ENCODE measurements at places on chromosomes 3 and 15. TPM values are rescaled to one million over a fixed set of nuclear protein-coding genes. Genes with fewer than 3 reads are reported as not detected.

The PLSCR5 gene
- total RNA-seq = not detected

The DPPA2 gene
- not detected for total RNA-seq

The TP63 gene
- total RNA-seq = not detected

The GOLGA6D gene
- total RNA-seq = not detected

The LYZL4 gene
- not detected for total RNA-seq

The CLSTN2 gene
- 6.8 TPM for total RNA-seq

The SLC22A13 gene
- not detected for total RNA-seq

The ARPP19 gene
- total RNA-seq = 162 TPM

The C3orf70 gene
- total RNA-seq = 37.5 TPM

DNA sequence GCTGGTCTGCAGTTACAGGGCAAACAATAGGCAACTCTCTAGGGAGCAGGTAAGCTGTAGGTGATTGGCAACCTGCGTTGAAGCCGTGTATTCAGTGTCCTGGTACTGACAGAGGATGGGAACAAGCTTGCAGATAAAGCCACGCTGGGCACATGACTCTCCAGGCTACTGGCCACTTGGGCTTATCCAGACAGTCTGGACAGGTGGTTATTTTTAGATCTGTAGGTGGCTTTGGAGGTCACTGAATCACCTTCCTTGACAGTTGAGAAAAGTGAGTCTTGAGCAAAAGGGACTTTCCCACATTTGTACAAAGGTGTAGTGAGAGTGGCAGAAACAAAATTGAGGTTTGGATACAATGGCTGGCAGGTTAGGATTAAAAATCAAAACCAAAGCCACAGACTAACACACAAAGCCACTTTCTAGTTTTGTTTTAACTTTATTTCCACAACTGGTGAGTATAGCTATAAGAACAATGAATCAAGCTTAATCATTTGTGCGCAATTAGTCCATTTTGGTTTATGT lies 22.3 kb upstream of the IL1RAP start:
- DNase-seq = no peak
- no peaks in the 10 kb centered on the region for H3K36me3 ChIP-seq
- no peak overlapping the region for H3K27ac ChIP-seq
- no peaks in the 10 kb centered on the region for H3K4me1 ChIP-seq

DNA sequence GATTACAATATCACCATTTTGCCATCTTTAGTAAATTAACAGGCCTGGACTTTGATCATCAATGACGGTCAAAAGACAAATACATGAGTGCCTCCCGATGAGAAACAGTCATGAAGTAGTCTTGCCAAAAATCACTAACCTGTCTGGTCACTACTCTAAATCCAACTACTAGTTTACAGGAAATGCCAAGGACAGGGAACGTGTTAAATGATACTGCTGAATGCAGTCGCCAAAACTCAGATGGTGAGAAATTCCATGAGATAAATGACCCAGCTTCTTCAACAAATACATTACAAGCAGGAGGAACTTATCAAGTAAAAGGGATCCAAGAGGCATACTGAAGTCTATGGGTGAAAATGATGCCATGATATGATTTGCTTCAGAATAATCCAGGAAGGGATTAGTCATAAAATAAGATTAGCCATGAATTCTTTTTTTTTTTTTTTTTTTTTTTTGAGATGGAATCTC lies 35.8 kb upstream of the ATP13A3 start:
- H3K27me3 ChIP-seq = no peaks in the 10 kb centered on the region
- no peak overlapping the region for H3K4me3 ChIP-seq
- no peaks in the 10 kb centered on the region for H3K4me1 ChIP-seq
- no peak overlapping the region for H3K27ac ChIP-seq
- no peaks in the 10 kb centered on the region for H3K36me3 ChIP-seq

DNA sequence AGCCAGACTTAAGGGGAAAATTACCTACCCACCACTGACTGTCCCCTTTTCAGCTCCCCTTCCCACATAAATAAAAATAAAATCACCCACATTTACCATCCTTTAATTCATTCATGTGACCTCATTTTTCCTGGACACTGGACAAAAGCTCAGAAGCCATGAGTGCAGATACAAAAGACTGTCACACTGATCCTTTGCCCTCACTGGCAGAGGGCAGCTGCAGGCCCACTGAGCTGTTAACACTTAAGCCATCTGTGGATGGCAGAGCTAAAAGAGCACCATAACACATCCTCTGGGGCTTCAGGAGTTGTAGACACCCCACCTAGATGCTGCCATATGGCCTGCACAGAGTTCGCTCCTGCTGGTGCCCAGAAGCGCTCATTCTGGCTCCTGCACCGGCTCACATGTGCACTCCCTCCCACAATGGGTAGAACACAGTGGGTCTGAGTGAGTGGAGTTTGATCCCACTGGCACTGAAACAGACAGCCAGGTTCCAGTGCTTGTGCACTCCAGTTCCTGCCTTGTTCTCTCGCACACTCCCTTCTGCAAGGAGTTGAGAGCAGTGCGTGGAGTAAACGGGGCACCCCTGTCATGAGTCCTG lies 38.8 kb downstream of the EDC3 start:
- no peak for DNase-seq
- no peak overlapping the region for H3K4me3 ChIP-seq
- no peak overlapping the region for H3K27ac ChIP-seq
- no peaks in the 10 kb centered on the region for H3K36me3 ChIP-seq
- H3K27me3 ChIP-seq = no peaks in the 10 kb centered on the region
- H3K4me1 ChIP-seq = peaks cover 24% of the 10 kb centered on the region

GRCh38 chr3:49465270-49466034 lies 4.6 kb upstream of the DAG1 start:
- peaks cover 37% of the 10 kb centered on the region for H3K4me1 ChIP-seq
- no peaks in the 10 kb centered on the region for H3K36me3 ChIP-seq
- H3K4me3 ChIP-seq = no peak overlapping the region
- no peak for DNase-seq

DNA sequence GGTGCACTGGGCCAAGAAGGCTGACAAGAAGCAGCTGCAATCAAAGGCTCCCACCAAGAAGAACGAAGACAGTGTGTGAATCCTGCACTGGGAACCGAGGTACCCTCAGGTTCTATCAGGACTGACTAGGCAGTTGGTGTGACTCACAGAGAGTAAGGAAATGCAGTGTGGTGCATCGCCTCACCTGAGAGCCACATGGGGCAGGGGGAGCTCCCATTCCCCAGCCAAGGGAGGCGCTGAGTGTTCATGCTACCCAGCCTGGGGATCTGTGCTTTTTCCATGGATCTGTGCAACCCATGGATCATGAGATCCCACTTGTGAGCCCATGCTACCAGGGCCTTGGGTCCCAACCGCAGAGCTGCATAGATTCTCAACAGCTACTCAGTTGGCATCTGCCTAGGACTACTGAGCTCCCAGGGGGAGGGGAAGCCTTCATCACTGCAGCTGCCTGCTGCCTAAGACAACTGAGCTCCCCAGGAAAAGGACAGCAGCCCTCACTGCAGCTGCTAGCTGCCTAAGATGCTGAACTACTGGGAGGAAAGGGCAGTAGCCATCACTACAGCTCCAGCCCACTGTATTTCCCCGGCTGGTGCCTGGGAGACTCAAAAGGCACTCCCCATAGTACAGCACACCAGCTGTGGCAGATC lies 6.9 kb upstream of the PLSCR2 start:
- no peaks in the 10 kb centered on the region for H3K36me3 ChIP-seq
- no peak overlapping the region for H3K4me3 ChIP-seq
- H3K27ac ChIP-seq = no peak overlapping the region
- no peak for DNase-seq
- no peaks in the 10 kb centered on the region for H3K27me3 ChIP-seq

DNA sequence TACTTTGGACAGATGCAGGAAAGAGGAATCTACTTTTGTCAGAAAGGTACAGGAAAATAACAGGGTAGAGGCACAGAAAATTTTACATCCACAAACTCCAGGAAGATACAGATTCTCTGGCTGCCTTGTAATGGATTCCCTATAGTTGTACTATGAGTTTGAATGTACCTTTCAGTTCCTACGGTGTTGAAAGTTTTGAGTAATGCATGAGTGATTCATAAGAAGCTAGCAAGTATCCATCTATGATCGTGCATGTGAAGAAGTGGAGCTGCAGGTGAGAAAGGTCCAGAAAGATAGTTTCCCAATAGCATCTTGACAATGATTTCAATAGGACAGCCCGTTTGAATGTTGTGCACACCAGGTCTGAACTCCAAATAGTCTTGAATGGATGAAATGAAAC lies 786.5 kb upstream of the ROBO1 start:
- H3K27me3 ChIP-seq = no peaks in the 10 kb centered on the region
- no peak overlapping the region for H3K27ac ChIP-seq
- no peak overlapping the region for H3K4me3 ChIP-seq
- no peaks in the 10 kb centered on the region for H3K36me3 ChIP-seq
- no peaks in the 10 kb centered on the region for H3K4me1 ChIP-seq

- no peaks in the 10 kb centered on the region for H3K4me1 ChIP-seq
- no peak overlapping the region for H3K27ac ChIP-seq
- H3K36me3 ChIP-seq = no peaks in the 10 kb centered on the region
- no peaks in the 10 kb centered on the region for H3K27me3 ChIP-seq
Observed at GRCh38 chr3:177085794-177086193, 111.5 kb downstream of the TBL1XR1 start.

- DNase-seq = no peak
- H3K27ac ChIP-seq = no peak overlapping the region
- no peaks in the 10 kb centered on the region for H3K36me3 ChIP-seq
- no peaks in the 10 kb centered on the region for H3K4me1 ChIP-seq
Observed at GRCh38 chr3:70742081-70742480, 429.6 kb upstream of the MDFIC2 start.

DNA sequence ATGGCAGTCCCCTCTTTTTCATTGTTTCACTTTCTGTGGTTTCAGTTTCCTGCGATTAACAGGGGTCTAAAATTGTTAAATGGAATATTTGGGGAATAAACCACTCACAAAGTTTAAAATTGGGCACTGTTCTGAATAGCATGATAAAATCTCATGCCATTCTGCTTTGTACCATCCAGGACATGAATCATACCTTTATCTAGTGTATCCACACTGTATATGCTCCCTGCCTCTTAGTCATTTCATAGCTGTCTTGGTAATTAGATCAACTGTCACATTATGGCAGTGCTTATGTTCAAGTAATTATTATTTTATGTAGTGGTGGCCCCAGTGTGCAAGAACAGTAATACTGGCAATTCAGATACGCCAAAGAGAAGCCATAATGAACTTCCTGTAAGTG lies 734.5 kb downstream of the ZPLD1 start:
- no peaks in the 10 kb centered on the region for H3K27me3 ChIP-seq
- H3K27ac ChIP-seq = no peak overlapping the region
- no peaks in the 10 kb centered on the region for H3K4me1 ChIP-seq
- H3K4me3 ChIP-seq = no peak overlapping the region

DNA sequence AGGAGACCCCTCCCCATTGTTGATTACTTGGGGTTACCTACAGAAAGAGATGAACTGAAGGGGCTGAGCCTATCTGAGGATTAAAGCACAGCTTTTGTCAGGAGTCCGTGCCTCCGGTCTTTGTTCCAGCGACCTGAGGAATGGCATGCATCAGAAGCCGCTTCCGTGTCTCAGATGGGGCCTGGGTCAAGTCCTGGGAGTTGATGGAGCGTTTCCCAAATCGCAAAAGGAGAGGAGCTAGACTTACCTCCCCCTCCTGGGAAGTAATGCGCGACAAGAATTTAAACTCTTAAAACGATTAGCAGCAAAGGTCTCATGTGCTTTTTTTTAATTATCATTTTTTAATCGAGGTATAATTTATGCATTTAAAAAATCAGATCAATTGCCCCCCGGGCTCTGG lies 983 bp upstream of the ALDH1A3 start:
- no peaks in the 10 kb centered on the region for H3K36me3 ChIP-seq
- DNase-seq = no peak
- H3K4me1 ChIP-seq = peaks cover 19% of the 10 kb centered on the region
- peaks cover 15% of the 10 kb centered on the region for H3K27me3 ChIP-seq
- no peak overlapping the region for H3K4me3 ChIP-seq

DNA sequence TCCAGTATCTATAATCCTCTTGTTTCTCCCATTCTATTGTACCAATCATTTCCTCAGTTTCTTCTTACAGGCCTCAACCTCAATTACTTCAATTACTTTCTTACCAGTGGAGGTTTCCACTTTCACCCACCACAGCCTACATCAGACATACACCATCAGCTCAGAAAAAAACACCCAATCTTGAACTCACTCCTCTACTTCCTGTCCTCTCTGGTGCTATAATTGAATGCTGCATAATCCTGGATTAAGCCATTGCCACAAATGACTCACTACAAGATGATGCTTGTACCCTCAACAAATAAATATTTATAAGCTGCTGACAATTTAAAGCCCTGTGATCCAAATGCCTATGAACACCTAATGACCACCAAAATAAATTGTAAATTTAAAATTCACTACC lies 18.5 kb downstream of the RYK start:
- DNase-seq = no peak
- H3K27ac ChIP-seq = no peak overlapping the region
- H3K36me3 ChIP-seq = no peaks in the 10 kb centered on the region
- no peaks in the 10 kb centered on the region for H3K4me1 ChIP-seq
- no peak overlapping the region for H3K4me3 ChIP-seq

DNA sequence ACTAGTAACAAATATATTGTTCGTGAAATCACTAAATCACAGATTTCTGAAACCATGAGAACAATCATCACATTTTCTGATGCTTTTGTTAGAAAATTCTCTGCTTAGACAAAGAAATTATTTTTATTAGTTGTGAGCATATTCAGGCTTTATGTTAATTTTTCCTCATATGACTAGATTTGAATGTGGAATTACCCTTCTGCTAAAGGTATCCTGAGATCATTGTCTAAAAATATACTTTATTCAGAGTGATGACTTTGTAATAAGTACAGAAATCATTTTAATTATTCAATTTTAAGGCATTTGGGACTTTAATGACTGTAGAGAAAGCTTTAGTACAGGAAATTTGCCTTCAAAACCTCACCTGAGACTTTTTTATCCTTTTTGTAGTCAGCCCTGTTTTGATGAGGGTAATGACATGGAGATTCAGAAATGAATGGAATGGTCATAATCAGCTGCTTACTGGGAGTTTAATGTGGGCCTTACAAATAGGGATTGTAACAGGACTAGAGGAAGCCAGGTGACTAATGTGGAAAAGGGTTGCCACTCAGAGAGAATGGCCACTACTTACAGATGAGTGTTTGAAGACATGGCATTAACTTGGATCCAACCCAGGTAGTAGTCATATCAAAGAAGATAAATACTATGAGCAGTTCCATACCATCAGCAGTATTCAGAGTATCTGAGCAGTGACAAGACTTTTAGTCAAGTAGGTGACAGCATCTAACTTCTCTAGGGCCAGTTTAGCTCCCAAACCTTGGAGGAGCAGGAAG lies 148.3 kb downstream of the MBNL1 start:
- no peaks in the 10 kb centered on the region for H3K27me3 ChIP-seq
- H3K4me1 ChIP-seq = peaks cover 41% of the 10 kb centered on the region
- H3K36me3 ChIP-seq = peaks cover 22% of the 10 kb centered on the region
- no peak overlapping the region for H3K4me3 ChIP-seq
- peak overlapping the region; percentile 19 for H3K27ac ChIP-seq
